HFFc6 (cell line): ENCODE measurements at places on chromosomes 16 and 17. TPM values are rescaled to one million over a fixed set of nuclear protein-coding genes. Genes with fewer than 3 reads are reported as not detected.

Gene CSH1
- total RNA-seq: not detected in 2 replicates

Gene DLX4
- not detected in 3 replicates for total RNA-seq

GRCh38 chr17:2299756-2300155 is 3.8 kb downstream of the SMG6 start:
- H3K27ac ChIP-seq: no peak overlapping the region
- H3K27me3 ChIP-seq: no peaks in the 10 kb centered on the region; the same call in 1 of the 2 replicates
- DNase-seq: no peak
- H3K4me3 ChIP-seq: no peak overlapping the region
- H3K36me3 ChIP-seq: peaks cover 48% of the 10 kb centered on the region

GRCh38 chr17:8806926-8807550 is 7.9 kb upstream of the MFSD6L start:
- H3K4me3 ChIP-seq: no peak overlapping the region
- H3K27ac ChIP-seq: no peak overlapping the region
- peaks cover 2% of the 10 kb centered on the region for H3K27me3 ChIP-seq
- no peaks in the 10 kb centered on the region for H3K36me3 ChIP-seq
- no peaks in the 10 kb centered on the region for H3K4me1 ChIP-seq

Gene IRF8
- total RNA-seq: not detected in 3 replicates

DNA sequence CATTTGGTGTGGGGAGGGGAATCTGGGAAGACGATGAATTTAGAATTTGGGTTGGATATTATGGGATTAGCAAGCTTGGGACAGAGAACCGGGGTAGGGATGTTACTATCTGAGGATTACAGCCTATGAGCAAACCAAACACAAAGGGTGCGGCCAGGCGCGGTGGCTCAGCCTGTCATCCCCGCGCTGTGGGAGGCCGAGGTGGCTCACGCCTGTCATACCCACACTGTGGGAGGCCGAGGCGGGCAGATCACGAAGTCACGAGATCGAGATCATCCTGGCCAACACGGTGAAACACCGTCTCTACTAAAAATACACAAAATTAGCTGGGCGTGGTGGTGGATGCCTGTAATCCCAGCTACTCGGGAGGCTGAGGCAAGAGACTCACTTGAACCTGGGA is 60.9 kb downstream of the VPS53 start:
- H3K4me1 ChIP-seq: no peaks in the 10 kb centered on the region
- H3K27me3 ChIP-seq: no peaks in the 10 kb centered on the region; the same call in 1 of the 2 replicates
- H3K36me3 ChIP-seq: peaks cover 38% of the 10 kb centered on the region
- no peak for DNase-seq
- H3K4me3 ChIP-seq: no peak overlapping the region

GRCh38 chr17:48597778-48598631 is 4.4 kb upstream of the HOXB5 start:
- peaks cover 29% of the 10 kb centered on the region for H3K4me1 ChIP-seq
- peak overlapping the region; percentile 68; the same call in 1 of the 2 replicates for H3K4me3 ChIP-seq
- no peaks in the 10 kb centered on the region for H3K36me3 ChIP-seq
- no peak for DNase-seq
- H3K27me3 ChIP-seq: peaks cover 93% of the 10 kb centered on the region
- H3K27ac ChIP-seq: no peak overlapping the region

Gene CCDC78
- total RNA-seq: 3.1 to 5.0 TPM (median 3.6 TPM) in 3 replicates

DNA sequence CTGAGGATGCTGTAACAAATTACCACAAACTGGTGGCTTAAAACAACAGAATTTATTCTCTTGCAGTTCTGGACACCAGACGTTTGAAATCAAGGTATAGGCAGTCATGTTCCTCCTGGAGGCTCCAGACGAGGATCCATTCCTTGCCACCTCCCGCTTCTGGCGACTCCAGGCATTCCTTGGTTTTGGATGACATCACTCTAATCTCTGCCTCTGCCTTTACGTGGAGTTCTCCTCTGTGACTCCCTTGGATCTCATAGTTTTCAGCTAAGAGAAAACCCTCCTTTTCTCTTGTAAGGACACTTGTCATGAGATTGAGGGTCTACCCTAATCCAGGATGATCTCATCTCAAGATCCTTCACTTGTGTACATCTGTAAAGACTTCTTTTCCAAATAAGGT is 31.4 kb upstream of the HS3ST3B1 start:
- no peak overlapping the region for H3K27ac ChIP-seq
- H3K36me3 ChIP-seq: no peaks in the 10 kb centered on the region

GRCh38 chr16:56603589-56603988 is 4.8 kb upstream of the MT2A start:
- no peak overlapping the region for H3K4me3 ChIP-seq
- H3K36me3 ChIP-seq: peaks cover 4% of the 10 kb centered on the region; the same call in 1 of the 2 replicates
- no peak overlapping the region for H3K27ac ChIP-seq

Gene SPHK1
- 52.5 to 62.5 TPM (median 55.4 TPM) in 3 replicates for total RNA-seq

Gene IL32
- total RNA-seq: 1.2 to 1.9 TPM (median 1.5 TPM) in 3 replicates
